ENCODE measurements at places on chromosomes 12 and 14. TPM values are rescaled to one million over a fixed set of nuclear protein-coding genes. Genes with fewer than 3 reads are reported as not detected.

DNA sequence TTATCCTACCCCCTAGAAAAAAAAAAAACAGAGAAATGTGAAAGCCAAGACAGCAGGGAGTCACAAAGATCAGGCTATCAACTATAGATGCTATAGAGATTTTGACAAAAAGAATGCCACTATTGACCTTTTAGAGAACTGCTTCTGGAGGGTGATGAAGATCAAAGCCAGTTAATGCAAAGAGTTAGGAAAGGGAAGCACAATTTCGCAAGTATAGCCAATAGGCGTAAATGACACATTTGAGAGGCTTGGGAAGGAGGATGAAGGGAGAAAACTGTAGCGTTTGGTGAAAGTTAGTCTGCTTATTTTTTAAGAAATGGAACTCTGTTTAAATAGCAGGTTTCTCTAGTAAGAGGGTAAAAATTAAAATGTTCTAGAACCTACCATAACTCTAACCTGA, 190.7 kb downstream of the DUSP6 start:
- no peak for DNase-seq

- DNase-seq: no peak
Measured at GRCh38 chr14:36768638-36769337, 107.1 kb downstream of the PAX9 start.

- DNase-seq: no peak
Measured at GRCh38 chr12:42422785-42423184, 96.8 kb downstream of the PPHLN1 start.

KRT85 gene
- total RNA-seq: not detected

- DNase-seq: peak; percentile 29
Measured at GRCh38 chr14:69152181-69152901, 578 bp downstream of the DCAF5 start.

KIF21A gene
- 27.8 TPM for total RNA-seq

- DNase-seq: no peak
Measured at GRCh38 chr14:77204459-77204771, 22.8 kb downstream of the TMEM63C start.

DNA sequence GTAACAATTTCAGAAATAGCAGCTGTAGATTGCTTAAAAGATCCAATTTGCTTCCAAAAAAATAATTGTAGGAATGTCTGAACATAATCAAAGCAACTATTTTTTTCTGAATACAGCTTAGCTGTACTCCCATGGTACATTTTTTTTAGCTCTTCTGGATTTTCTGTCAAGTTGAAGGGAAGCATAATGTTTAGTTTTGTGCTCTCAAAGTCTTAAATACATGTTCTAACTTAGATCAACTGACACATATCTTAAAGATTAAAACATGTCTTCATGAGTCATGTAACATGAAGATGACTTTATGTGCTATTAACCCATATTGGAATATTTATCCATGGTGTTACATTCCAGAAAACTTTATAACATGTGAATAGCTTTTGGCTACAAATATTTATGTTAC, 255.7 kb downstream of the BTG1 start:
- no peak for DNase-seq
